ENCODE measurements at places on chromosomes 1 and 21.

DNA sequence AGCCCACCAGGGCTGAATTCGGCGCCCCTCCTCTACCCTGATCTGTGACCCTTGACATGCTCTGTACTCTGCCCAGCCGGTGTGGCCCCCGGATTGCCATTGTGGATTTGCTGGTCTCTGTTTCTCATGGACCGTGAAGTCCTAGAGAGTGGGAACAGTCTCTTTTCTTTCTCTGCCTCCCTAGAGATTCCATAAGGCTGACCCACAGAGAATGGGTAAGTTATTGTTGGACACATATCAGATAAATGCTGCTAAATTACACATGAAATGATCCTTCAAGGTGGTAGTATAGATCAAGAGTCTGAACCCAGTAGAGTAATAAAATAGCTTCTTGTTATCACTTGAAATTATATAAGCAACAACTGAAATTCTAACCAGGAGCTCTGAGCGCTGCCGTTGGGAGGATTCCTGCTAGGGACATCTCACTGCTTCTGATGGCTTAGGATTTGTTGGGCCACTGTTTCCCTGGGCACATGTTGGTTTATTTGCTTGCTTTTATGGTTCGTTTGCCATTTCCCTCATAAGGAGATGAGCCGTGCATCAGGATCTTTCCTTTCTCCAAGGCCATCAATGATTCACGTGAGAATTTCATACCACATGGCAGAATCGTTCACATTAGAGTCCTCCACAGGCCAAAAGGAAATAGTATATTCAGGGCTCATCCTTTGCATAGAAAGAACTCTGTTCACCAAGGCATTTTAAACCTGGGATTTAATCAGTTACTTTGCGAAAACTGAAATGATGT lies 111.9 kb downstream of the ZBTB18 start:
- DNase-seq = no peak

- peak; percentile 86 for DNase-seq
These were observed 55.0 kb upstream of the PAX7 start for GRCh38 chr1:18575620-18576019.

DNA sequence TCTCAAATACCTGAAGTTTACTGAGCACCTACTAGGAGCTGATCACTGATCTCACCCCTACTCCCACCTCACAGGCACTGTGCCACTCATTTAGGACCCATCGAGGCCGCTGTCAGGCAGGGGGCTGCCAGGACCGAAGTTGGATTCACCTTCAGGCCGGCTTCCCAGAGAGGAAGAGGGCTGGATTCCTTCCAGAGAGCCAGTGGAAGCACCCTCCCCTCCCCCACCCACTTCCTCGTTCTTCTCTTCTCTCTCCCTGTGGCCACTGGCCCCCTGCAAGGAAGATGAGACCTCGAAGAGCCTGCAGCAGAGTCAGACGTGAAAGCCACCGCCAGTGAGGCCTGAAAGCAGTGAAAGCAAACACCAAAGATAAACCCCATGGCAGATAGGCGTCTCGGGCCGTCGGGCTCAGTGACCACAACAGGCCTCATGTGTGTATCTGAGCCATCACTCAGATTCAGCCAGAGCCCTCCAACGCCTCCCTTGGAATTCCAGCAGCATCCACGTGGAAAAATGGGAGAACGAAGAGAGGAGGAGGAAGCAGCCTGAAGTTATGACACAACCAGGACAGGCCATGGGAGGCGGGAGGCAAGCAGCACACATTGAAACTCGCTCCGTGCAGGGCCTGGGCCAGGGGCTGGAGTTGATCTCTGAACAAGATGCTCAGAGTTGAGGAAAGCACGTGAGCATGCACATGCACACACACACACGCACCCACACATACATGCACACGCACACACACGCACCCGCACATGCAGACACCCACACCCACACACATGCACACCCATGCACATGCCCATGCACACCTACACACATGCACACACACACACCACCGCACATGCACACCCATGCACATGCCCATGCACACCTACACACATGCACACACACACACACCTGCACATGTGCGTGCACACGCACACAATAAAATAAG lies 6.2 kb upstream of the AGTRAP start:
- no peak for DNase-seq

- no peak for DNase-seq
These were observed 48.5 kb upstream of the IGSF21 start for GRCh38 chr1:18058981-18059605.

DNA sequence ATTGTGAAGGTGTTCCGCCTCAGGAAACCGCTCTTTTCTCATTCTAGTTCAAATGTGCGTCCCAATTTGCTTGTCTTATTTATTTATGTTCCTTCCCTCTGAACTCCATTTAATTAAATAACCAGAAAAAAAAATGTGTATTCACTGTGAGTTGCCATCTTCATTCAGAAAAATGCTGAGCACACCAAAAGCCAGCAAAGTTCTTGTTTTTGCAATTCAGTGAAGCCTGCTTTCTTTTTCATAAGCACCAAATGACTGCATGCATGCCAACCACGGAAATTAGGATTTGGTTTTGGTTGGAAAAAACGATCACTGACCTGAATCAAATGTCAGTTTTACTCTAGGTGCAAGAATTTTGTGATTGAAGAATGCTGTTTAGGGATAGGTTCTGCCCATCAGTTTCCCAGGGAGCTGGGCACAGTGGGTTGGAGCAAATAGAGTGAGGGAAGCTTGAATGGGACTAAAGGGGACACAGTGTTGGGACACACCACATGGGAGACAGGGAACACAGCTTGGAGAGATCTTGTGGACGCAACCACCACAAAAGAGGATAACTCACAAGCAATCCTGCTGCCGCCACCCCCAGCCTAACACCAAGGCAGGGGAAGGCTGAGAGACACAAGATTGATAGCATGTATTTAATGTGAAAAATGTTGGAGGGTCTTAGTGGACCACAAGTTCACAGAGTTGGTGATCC lies 183.4 kb upstream of the GALNT2 start:
- DNase-seq = no peak

GRCh38 chr1:5724847-5725246 lies 267.4 kb downstream of the NPHP4 start:
- no peak for DNase-seq

- DNase-seq = no peak
These were observed 18.3 kb upstream of the SPRR5 start for GRCh38 chr1:152928671-152929070.

- no peak for DNase-seq
These were observed 71.0 kb downstream of the CD2 start for GRCh38 chr1:116825207-116825719.

GRCh38 chr1:246875041-246876026 lies 56.4 kb downstream of the AHCTF1 start:
- DNase-seq = no peak

DNA sequence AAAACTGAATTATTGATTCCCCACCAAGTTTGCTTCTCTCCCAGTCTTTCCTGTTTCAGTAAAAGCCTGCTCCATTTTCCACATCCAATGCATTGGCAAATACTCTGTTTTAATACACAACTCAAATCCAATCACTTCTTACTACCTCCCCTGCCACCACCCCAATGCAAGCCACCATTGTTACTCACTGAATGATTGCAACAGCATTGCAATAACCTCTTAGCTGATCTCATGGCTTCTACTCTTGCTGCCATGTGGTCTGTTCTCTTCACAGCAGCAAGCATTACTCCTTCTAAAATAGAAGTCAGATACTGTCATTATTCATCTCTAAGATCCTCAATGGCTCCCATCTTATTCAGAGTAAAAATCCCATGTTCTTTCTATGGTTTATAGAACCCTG lies 123.4 kb downstream of the ATP6V1G3 start:
- no peak for DNase-seq

- DNase-seq = no peak
These were observed 665.8 kb upstream of the CAMK1G start for GRCh38 chr1:208917723-208918122.

DNA sequence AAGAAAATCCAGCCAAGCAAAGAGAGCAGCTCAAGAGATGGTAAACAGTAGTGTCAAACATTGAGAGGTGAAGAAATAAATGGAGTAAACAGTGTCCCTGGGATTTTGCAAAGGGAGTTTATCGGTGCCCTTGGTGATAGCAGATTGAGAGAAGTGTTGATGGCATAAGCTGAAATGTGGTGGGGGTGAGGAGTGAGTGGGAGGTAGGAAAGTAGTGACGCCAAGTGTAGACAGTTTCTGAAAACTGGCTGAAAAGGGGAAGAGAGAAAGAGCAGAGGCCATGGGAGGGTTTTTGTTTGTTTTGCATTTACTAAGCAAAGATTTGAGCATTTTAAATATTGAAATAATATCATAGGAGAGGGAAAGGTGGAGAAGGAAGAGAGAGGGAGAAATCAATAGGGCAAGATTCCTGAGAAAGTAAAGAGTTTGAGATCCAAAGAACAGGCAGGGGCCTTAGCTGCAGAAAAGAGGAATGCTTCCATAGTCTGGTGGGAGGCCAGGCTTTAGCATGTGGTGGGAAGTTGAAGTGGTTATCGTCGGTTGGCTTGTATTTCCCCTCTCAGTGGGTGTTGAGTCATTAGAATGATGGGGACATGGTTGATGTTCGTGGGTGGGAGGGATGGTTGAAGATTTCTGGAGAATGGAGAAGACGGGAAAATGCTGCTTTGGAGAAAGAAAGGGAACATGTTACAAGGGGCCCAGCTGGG lies 26.8 kb upstream of the RASAL2 start:
- no peak for DNase-seq

GRCh38 chr1:200720199-200720598 lies 18.5 kb upstream of the CAMSAP2 start:
- DNase-seq = no peak

DNA sequence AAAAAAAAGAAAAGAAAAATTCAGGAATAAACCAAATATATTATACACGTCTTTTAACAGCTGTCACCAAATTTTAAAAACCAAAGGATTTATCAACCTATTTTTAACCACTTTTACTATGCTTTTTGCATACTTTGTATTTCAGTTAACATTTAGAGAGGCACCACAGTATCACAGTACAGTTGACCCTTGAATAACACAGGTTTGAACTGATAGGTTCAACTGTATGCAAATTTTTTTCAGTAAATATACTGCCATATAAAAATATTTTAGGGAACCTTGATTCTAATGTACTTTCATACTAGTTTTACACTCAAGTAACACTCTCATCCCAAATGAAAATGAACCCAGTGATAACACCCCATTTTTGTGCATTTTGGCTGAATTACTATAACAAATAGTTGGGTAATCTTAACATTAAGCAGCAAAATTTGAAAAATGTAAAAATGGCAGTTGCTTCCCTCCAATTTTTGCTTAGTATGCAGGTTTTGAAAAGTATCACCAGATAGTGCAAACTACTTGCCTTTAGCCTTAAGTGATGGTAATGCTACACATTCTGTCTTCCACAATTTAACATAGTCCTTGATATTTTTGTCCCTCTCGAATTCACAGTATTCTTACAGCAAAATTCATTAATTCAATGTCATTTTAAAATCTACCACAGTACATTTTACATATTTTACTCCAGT lies 10.8 kb upstream of the ADCY10 start:
- no peak for DNase-seq

DNA sequence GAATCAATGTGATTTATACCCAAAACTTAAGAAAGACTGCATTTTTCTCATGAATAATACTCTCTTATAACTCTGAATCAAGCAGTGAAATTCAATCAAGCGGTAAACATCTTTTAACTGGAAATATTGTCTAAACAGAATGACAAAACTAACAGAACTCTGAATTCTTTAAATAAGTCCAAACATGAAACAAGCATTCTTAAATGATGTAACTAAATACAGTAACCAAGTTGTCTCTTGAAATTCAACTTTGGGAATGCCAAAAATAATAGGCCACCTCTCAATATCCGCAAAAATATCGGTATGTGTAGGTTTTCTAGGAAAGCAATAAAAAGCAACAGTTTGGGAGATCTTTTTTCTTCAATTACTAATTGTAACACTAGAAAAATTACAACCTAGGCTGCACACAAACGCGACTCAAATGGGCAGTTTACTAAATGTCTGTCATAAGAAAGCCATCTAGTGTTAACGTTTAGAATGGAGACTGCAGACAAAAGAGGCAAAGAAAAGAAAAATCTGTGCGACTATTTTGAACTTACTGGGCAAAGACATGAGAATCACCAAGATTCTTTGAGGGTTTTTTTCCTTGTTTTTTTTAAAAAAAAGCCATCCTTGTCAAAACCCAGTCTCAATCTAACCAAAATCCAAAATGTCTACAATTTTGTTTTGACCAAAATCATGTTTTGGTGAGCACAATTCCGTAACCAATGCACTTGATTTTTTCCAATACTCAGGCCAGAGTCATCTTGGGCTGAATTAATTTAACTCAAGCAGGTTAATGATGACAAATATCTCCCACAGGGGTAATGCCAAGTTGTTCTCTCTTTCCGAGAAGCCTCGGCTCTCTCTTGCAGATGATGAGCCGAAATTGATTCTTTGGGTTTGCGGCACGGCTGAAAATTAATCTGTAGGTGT lies 1.3 kb downstream of the SIPA1L2 start:
- no peak for DNase-seq

DNA sequence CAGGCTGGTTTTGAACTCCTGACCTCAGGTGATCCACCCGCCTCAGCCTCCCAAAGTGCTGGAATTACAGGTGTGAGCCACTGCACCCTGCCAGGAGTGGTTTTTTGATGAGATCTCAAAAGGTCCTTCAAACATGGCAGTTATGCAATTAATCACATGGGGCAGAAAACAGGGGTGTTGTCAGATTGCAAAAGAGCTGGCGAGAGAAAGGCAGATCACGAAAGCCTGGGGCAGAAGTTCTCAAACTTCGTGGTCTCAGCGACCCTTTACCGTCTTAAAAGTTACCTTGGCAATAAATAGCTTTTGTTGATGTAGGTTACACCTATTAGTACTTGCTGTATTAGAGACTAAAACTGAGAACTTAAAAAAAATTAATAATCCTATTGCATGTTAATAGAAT lies 16.1 kb downstream of the CNR2 start:
- DNase-seq = no peak

- DNase-seq = no peak
These were observed 3.3 kb upstream of the DENND2D start for GRCh38 chr1:111203681-111204200.

- no peak for DNase-seq
These were observed 32.4 kb upstream of the KCNA2 start for GRCh38 chr1:110638556-110638955.

GRCh38 chr1:183844806-183845205 lies 39.9 kb downstream of the RGL1 start:
- no peak for DNase-seq

DNA sequence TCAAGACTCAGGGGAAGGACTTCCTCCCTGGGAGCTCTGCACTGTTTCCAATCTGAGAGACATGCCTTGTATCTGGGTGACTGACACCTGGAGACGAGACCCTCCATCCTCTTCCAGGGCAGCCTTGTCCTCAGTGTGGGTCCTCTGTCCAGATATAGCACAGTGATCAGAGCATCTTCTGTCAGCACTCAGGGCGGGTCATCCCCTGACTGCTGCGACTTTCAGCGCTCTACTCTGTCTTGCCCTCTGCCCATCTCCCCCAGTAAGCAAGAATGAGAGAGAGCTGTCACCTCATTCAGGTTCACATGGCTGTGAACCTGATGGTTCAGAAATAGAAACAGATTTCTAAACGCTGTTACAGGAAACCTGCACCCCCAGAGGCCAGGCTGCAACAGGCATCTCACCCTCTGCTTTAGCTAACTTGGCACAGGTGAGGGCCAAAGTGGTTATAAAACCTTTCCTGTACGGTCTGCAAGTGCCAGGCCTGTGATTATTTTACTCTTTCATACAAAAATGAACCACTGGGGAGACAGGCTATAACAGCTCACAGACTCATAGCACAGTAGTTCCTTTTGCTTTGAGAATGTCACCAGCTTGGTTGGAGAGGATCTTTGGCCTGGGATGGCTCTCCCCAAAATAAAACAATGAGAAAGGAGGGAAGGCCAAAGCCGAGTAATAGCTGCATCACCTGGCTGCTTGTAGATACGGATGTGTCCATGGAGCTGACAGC lies 11.4 kb upstream of the TENT5C start:
- DNase-seq = no peak

- DNase-seq = no peak
These were observed 477 bp downstream of the SNAP47 start for GRCh38 chr1:227735539-227736285.
